Esophagus muscularis mucosa (tissue), 4 donors: ENCODE measurements at places on chromosomes 2 and 18. TPM values are rescaled to one million over a fixed set of nuclear protein-coding genes. Genes with fewer than 3 reads are reported as not detected.

The DSC3 gene
- total RNA-seq = not detected

The GPR35 gene
- 1.9 TPM for total RNA-seq

The ME2 gene
- total RNA-seq = 46.1 TPM

DNA sequence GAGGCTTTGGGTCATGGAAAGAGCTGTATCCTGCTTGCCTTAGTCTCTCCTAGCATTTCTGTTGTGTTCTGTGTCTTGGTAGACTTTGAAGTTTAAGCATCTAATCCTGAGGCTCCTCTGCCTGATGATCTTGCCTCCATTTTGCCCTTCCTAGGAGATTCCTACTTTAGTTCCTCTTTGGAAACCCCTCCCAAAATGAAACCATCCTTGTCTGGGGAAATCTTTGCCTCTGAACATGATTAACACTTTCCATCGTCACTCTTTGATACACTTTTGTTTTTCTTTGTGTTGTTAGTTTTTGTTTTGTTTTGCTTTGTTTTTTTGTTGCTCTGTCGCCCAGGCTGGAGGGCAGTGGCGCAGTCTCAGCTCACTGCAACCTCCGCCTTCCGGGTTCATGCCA is 9.2 kb downstream of the ATG16L1 start:
- no peak for DNase-seq
- no peak overlapping the region for H3K4me3 ChIP-seq
- peaks cover 89% of the 10 kb centered on the region for H3K36me3 ChIP-seq

- H3K27me3 ChIP-seq = no peaks in the 10 kb centered on the region
- H3K4me1 ChIP-seq = peaks cover 68% of the 10 kb centered on the region
- DNase-seq = no peak
Observed at GRCh38 chr2:28986429-28986828, 5.3 kb downstream of the TOGARAM2 start.

- H3K36me3 ChIP-seq = no peaks in the 10 kb centered on the region
- no peak overlapping the region for H3K4me3 ChIP-seq
- H3K4me1 ChIP-seq = peaks cover 4% of the 10 kb centered on the region
- no peak overlapping the region for H3K27ac ChIP-seq
- no peaks in the 10 kb centered on the region for H3K27me3 ChIP-seq
Observed at GRCh38 chr18:67411116-67411515, 105.4 kb downstream of the DSEL start.

DNA sequence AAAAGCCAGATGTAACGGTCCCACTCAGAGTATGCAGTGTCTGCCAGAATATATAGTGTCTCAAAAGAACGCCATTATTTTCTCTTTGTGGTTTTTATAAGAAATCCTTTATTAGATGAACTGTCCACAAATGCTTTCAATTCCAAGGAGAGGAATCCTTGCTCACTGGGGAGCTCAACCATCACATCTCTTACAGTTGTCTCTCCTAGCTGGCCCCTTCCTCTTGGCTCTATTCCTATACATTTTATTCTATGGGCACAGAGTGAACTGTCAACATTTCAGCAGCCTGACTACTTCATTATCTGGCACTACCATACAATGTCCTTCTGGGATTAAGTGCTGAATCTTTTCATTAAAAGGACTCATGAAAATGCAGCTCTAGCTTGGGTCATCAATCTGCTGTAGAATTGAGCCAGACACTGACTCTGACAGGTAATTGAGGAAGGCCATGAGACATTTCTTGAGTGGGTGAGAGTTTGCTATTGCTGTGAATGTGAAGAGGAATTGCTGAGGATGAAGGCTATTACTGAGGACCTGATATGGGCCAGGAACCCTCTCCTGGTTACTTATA is 96.5 kb upstream of the THOC1 start:
- no peak overlapping the region for H3K27ac ChIP-seq
- no peak for DNase-seq
- peaks cover 46% of the 10 kb centered on the region for H3K4me1 ChIP-seq
- H3K36me3 ChIP-seq = no peaks in the 10 kb centered on the region
- H3K27me3 ChIP-seq = no peaks in the 10 kb centered on the region
- H3K4me3 ChIP-seq = no peak overlapping the region

- H3K27me3 ChIP-seq = no peaks in the 10 kb centered on the region
- no peaks in the 10 kb centered on the region for H3K36me3 ChIP-seq
- no peak overlapping the region for H3K27ac ChIP-seq
- no peak for DNase-seq
Observed at GRCh38 chr2:162030363-162031190, 43.4 kb downstream of the DPP4 start.

DNA sequence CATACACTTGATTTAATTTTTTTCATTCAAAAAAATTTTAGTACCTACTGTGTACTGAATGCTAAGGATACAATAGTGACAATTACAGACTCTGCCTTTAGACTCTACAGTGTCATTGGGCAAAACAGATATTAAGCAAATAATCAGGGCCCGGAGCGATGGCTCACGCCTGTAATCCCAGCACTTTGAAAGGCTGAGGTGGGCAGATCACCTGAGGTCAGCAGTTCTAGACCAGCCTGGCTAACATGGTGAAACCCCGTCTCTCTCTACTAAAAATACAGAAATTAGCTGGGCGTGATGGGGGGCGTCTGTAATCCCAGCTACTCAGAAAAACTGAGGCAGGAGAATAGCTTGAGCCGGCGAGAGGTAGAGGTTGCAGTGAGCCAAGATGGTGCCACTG is 1.4 kb downstream of the UBXN2A start:
- peak overlapping the region; percentile 87 for H3K4me3 ChIP-seq
- peaks cover 43% of the 10 kb centered on the region for H3K4me1 ChIP-seq
- H3K27ac ChIP-seq = peak overlapping the region; percentile 97
- no peak for DNase-seq

DNA sequence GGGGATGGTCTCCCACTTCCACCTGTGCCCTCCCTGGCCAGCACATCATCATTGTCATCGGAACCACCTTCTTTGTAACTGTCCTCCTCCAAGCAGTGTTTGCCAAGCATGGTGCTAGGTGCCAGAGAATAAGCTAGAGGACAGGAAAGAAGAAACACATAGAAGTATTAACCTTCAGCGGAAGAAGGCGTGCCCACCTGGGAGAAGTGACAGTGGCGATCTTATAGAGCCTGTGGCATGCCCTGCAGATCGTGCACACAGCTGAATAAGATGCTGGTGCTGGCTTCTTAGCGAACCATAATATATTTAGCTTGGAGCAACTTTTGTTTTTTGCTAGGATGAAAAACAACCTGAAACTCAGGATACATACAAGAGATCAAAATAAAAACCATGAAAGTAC is 148.0 kb downstream of the FAM210A start:
- peaks cover 36% of the 10 kb centered on the region for H3K4me1 ChIP-seq
- H3K4me3 ChIP-seq = no peak overlapping the region
- DNase-seq = no peak
- no peaks in the 10 kb centered on the region for H3K27me3 ChIP-seq

DNA sequence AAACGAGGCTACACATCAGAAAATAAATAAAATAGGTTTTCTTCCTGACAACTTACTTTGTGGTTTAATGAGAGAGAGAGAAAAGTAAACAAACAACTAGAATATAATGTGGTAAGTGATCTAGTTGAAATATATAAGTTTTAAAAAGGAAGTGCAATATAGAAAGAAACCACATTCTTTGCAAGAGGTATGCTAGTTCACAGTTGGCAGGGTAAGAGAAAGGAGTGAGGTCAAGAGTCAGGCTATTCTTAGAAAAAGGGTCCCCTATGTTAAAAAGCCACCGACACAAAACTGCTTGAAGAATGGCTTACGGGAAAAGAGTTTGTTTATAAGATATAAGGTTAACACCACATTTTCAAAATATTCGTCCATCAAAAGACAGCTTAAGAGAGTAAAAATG is 462.1 kb downstream of the ERBB4 start:
- no peaks in the 10 kb centered on the region for H3K27me3 ChIP-seq
- no peak for DNase-seq
- no peak overlapping the region for H3K4me3 ChIP-seq
- H3K36me3 ChIP-seq = no peaks in the 10 kb centered on the region
- no peak overlapping the region for H3K27ac ChIP-seq
- no peaks in the 10 kb centered on the region for H3K4me1 ChIP-seq

DNA sequence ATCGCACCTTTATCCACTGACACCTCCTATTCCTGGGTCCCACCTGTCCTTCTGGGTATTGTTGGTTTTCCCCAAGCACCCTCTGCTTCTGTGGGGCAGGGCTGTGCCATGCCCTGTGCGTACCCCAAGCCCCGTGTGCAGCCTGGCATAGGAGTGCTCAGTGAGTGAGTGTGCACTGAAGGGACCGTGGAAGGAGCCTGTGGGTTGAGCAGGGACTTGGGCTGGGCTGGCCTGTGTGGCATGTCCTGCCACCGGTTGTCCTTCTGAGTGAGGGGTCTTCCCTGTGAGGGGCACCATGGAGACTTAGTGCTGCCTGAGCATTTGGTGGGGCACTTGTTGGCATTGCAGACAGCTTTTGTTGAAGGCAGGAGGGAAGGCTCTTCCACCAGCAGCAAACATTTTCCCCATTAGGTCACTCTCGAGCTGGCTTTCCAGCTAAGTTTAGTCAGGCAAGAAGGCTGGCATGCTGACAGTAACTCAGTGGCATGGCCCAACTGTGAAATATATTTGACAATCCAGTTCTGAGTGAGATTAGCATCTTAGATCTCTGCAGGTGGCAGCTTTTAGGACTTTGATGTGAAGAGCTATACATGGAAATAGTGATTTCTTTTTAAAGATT is 64.7 kb downstream of the LPIN1 start:
- H3K4me1 ChIP-seq = peaks cover 11% of the 10 kb centered on the region
- H3K27ac ChIP-seq = no peak overlapping the region
- DNase-seq = no peak
- H3K4me3 ChIP-seq = no peak overlapping the region

DNA sequence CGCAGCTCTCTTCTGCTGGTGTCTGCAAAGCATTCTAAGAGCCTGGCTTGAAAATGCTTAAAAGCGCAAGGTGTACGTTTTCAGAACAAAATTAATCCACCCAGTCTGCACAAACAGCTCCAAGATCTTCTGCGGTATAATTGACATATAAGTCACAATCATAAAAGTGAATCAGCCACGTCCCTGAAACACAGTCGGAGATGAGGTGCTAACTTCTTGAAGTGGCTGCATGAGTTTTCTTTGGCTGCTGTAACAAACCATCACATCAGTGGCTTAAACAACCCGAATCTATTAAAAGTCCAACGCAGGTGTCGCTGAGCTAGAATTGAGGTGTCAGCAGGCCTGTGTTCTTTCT is 32.6 kb downstream of the ARL4C start:
- no peaks in the 10 kb centered on the region for H3K36me3 ChIP-seq
- H3K27ac ChIP-seq = no peak overlapping the region
- no peaks in the 10 kb centered on the region for H3K4me1 ChIP-seq
- no peaks in the 10 kb centered on the region for H3K27me3 ChIP-seq
- H3K4me3 ChIP-seq = no peak overlapping the region

GRCh38 chr2:186559370-186559769 is 30.5 kb upstream of the ITGAV start:
- H3K4me3 ChIP-seq = no peak overlapping the region
- DNase-seq = no peak
- H3K27ac ChIP-seq = no peak overlapping the region
- no peaks in the 10 kb centered on the region for H3K36me3 ChIP-seq

DNA sequence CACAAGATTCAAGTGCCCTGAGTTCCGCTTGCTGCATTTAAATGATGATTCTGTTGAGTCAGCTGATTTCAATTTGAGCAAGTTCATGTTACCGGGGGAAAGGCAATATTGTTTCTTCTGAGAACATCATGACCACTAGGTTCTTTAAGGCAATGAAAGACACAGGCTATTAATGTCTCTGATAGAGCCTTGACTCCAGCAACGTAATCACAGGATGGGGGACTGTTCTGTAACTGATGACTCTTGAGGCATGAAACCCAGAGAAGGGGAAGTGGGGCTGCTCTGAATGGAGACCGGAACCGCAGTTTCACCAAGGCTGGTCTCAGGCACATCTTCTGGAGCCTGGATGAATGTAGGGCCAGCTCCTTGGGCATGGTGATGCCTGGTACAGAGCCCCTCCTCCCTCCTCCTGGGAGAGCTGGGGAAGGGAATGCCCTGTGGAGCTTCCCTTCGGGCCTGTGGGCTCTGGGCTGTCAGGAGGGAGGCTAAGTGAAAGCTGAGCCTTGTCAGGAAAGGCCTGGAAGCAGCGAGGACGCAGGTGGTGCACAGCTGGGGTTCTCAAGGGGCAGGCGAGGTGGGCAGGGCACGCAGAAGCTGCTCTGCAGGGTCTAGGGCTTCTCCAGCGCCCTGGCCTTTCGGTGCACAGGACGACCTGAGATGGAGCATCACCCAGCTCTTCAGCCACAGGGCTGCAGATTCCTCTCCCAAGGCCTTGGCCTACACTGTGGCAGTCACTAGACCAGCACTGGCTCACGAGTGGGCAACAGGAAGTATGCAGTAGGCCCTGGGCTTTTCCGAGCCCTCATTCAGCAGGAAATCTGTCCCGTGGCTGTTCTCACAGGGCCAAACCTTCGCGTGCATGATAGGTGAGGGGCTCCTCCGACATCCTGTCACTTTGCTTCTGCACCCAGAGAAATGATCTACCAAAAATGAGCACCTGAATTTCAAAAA is 36.6 kb upstream of the PRLH start:
- H3K27me3 ChIP-seq = no peaks in the 10 kb centered on the region
- no peaks in the 10 kb centered on the region for H3K4me1 ChIP-seq
- H3K27ac ChIP-seq = no peak overlapping the region
- no peak for DNase-seq
- H3K36me3 ChIP-seq = no peaks in the 10 kb centered on the region
- no peak overlapping the region for H3K4me3 ChIP-seq

DNA sequence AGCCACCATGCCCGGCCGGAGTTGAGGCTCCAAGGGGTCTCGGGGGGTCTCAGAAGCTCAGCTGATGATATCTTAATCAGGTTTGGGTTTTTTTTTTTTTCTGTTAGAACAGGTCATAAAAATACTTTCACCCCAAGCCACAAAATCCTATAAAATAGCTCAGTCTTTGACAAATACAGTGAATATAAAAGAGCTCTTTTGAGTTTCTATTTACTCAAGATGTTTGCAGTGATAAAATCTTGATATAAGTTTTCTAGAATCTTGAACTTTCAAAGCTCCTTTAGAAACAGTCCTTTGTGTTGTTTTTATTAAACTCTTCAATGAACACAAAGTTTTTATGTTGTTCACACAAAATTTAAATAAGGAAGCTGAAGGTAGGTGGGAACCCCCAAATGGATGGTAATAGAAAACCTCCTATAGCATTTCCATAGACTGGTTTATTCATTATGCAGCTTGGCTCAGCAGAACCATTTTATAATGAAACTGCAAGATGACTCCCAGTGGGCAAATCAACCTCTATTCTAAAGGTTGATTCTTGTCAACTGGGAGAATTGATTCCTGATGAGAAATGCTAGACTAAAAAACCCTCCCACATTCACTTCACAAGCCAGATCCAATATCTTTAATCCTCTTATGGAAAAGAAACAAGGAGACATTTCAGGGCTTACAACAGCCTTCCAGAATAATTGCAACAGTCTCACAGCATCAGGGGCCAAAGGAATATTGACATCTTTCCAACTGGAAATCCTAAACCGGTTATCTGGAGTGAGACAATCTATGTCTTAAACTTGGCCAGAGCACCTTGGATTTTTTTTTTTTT is 13.6 kb upstream of the NARS1 start:
- H3K4me1 ChIP-seq = peaks cover 14% of the 10 kb centered on the region
- DNase-seq = no peak
- H3K36me3 ChIP-seq = no peaks in the 10 kb centered on the region
- no peaks in the 10 kb centered on the region for H3K27me3 ChIP-seq
- no peak overlapping the region for H3K4me3 ChIP-seq

GRCh38 chr2:86793752-86794151 is 3.0 kb upstream of the CD8A start:
- H3K27ac ChIP-seq = no peak overlapping the region
- no peaks in the 10 kb centered on the region for H3K36me3 ChIP-seq
- H3K27me3 ChIP-seq = peaks cover 49% of the 10 kb centered on the region
- H3K4me1 ChIP-seq = peaks cover 30% of the 10 kb centered on the region
- DNase-seq = peak; percentile 85
- no peak overlapping the region for H3K4me3 ChIP-seq
